Stimulated activated CD4-positive, alpha-beta T cell treated with anti-CD3 and anti-CD28 coated beads, Interleukin-4, amount 100 ng/mL, for 48 hours (primary cell): ENCODE measurements at places on chromosomes 5 and 9.
A peak's percentile ranks its signal among the peaks of the same experiment; 100 is the strongest.

- DNase-seq = no peak
Observed at GRCh38 chr5:77328930-77329647, 118.6 kb downstream of the PDE8B start.

- DNase-seq = no peak
Observed at GRCh38 chr5:95959051-95959887, 2.4 kb downstream of the ELL2 start.

- DNase-seq = no peak
Observed at GRCh38 chr5:67350618-67351201, 154.1 kb upstream of the CD180 start.

GRCh38 chr9:134061688-134062371 lies 6.0 kb downstream of the BRD3 start:
- no peak for DNase-seq

DNA sequence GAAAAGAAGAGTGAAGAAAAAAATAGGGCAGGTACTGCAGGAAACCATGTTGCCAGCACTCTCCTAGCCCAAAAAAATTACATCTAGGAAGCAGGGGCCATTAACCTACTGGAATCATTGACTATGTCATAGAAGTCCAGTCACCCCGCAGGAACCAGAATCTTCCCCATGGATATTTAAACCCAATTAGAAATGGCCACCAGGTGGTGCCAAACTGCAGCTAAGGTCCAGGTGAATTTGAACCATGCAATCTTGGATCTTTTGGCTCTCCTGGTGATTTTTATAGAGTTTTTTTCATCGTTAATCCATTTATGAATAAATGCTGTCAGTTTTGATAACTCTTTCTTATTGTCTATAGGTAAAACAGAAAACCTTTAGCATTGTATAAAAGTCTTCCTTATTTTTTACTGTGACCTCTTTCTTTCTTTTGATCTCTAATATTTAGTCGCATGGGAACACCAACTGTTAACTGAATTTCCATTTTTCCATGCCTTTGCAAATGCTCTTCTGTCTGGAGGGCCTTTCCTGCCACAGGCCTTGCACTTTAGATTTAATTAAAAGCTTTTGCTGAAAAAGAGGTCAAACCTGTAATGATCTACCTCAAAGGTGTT lies 147.5 kb upstream of the FGF10 start:
- DNase-seq = peak; percentile 4

DNA sequence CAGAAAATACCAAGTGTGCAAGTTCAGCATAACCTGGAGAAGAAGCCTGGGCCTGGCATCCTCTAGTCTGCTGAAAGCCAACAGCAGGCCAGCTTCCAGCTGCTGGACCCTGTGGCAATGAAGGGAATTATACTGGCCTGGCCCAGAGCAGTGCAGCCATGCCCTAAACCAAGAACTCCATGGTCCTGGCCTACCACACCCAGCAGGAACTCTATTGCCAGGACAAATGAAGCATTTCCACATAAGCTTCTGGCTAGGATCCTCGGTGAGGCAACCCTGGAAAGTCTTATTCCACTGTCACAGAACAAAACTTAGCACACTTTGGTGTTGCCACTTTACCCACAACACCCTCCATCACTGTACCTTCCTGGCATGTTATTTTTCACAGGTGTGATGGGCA lies 35.5 kb downstream of the CDK5RAP2 start:
- no peak for DNase-seq

DNA sequence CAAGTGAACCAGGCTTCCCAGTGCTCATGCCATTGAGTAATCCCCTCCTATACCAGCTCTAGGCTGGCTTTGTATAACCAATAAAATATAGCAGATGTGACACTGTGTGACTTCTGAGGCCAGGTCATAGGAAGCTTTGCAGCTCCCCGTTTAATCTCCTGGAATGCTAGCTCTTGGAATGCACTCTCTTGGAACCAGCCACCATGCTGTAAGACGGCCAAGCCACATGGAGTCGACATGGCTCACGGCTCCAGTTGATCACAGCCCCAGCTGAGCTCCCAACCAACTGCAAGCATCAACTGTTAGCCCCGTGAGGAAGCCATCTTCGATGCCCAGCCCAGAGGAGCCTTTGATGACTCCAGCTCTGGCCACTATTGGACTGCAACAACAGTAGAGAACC lies 74.5 kb downstream of the SH3TC2 start:
- no peak for DNase-seq

DNA sequence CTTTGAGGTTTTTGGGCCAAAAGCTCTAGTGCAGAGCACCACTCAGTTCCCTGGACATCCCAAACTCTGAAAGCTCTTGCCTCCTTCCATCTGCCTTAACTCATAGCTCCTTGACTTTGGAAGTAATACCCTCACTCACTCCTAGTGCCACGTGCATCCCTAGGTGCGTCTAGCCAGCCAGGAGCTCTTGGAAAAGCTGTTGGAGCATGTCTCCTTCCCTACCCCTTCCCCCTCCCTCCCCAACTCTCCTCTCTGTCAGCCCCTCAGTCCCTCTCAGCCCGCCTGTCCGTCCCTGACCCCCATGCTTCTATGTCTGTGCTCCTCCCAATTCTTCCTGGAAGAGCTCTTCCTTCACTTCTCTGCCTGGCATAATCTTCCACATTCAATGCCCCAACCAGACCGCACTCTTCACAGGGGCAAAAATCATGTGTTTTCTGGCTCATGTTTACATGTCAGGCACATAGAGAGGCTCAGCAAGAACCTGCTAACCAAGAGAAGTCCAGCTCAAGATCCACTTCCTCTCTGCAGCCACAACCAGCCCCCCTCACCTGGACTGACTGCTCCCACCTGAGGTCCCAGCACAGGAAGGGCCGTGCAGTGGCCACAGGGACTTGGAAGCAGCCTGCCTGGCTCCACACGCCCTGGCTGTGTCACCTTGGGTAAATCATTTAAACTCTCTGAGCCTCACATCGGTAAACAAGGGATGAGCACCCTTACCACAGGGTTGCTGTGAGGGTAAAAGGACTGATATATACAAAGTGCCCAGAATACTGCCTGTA lies 58.4 kb downstream of the WHRN start:
- no peak for DNase-seq

DNA sequence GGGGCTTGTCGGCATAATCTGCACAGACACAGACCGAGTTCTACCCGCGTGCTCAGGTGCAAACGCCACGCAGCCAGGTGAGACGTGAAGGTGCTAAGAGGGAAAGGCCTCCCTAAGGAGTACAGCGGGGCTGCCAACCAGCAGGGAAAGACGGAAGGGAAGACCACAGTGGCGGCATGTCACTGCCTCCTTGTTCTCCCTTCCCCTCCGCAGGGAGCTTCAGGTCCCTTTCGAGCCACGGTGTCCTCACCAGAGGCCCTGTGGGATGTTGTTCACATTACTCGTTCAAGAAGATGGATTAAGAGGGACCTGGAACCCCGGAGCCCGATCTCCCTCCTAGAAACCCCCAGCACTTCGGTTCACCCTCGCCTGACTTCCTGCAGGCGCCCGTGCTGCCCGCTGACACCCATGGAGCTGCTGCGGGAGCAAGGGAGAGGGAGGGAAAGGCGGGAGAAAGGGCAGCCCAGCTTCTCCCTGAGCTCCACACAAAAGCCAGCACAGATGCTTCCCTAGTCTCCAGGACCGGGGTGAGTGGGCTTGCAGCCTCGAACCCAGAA lies 686 bp downstream of the BRD9 start:
- DNase-seq = no peak

DNA sequence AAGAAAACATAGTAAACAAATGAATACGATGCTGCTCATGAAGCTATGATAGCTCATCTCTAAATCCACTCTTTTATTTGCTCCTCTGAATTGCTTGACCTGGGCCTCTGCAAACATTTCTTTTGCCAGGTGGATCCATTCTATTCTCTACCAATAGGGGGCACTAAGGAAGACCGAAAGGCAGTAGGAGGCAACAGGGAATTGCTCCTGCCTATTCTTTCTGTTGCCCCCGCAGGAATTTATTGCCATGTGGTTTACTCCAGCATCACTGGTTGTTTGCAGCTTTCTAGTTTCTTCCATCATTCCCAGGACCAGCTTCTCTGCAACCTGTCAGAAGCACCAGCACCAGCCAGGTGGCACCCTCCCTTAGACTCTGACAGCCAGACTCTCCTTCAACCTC lies 5.3 kb downstream of the GAPT start:
- no peak for DNase-seq

DNA sequence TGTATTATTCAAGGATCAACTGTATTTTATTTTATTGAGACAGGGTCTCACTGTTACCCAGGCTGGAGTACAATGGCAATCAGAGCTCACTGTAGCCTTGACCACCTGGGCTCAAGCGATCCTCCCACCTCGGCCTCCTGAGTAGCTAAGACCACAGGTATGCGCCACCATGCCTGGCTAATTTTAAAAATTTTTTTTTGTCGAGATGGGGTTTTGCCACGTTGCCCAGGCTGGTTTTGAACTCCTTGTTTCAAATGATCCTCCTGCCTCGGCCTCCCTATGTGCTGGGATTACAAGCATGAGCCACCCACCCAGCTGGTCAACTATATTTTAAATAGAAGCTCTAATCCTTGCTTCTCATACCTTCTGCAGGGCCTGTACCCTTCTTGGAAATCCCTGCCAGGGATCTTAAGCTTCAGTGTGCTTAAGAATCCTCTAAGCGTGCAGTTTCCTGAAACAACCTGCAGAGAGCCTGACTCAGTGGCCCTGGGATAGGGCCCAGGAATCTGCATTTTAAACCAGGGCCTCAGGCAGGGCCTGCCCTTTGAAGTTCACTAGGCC lies 2.9 kb downstream of the AKNA start:
- DNase-seq = no peak
